Pulmonary artery endothelial cell (primary cell): ENCODE measurements at places on chromosomes 16 and 17.

- DNase-seq = no peak
These were observed at the start of gene MTSS2 for GRCh38 chr16:70685938-70686375. Gene MTSS2 (minus strand): TSS chr16:70686053. CDS start chr16:70685791, 262 bp downstream.

DNA sequence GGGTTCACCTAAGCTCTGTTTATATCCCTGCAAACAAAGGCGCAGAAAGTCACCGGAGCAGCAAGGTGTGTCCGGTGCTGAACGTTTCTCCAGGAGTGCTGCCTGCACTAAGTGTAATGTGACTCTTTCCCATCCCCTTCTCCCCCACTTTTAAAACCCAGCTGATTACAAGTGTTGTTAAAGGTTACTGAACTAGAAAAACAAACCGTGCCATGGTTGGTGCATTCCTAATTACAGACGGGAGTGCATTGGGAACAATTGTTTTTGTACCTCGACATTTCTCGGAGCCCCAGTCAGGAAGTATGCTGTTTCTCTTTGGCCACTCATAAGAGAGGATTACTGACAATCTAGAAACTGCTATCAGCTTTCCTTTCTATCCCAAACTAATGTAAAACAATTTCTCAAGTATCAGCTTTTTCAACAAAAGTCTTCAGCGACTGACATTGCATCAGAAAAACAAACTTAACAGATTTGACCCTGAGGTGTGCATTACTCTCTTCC is 441.0 kb upstream of the SALL1 start:
- DNase-seq = no peak

GRCh38 chr17:43428524-43428923 is 29.7 kb downstream of the ARL4D start:
- DNase-seq = no peak

DNA sequence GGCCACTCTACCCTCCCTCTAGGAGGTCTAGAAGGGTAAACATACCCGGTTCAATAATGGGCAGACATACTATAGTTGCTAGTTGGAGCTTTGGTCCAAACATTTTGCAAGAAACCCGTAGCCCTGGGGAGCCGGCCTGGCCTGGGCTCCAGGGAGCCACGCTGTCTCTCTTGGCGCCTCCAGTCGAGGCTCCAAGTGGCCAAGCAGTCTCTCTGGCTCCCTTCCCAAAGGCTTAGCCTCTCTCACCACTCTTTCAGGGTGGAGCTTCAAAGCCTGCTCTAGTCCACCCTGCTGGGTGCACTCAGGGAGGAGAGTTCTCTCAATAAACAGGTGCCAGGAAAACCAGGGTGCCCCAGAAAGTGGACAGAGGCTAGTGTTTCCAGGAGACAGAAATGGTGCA is 32.2 kb downstream of the RCVRN start:
- DNase-seq = no peak

- no peak for DNase-seq
These were observed 16.7 kb upstream of the BAIAP2 start for GRCh38 chr17:81018044-81018802.

- DNase-seq = no peak
These were observed 144.8 kb downstream of the MRTFB start for GRCh38 chr16:14215941-14216340.

DNA sequence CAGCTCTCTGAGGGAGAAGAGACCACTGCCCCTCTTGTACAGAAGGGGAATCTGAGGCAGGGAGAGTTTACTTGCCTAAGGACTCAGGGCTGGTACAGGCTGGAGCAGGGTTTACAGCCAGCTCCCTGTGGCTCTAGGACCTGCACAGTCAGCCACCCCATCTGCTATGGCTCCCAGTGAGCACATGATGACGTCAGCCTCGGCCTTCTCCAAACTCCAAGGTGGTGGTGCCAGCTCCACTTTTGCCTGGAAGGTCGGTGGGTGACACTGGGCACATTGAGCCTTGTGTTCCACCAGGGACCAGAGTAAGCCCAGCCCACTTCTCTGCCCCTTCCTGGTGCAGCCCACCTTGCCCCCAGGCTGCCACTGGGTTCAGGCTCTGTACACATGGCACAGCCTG is 202.2 kb downstream of the ENGASE start:
- no peak for DNase-seq
